Aorta (tissue), 5 donors: ENCODE measurements at places on chromosomes 1 and 21. TPM values are rescaled to one million over a fixed set of nuclear protein-coding genes. Genes with fewer than 3 reads are reported as not detected.

The RPS6KA1 gene
- 12.0 TPM for total RNA-seq

The ERVH48-1 gene
- not detected for total RNA-seq

The EPHB2 gene
- 5.5 TPM for total RNA-seq

The IL20 gene
- total RNA-seq = not detected

The TMPRSS15 gene
- total RNA-seq = not detected

The PCP4 gene
- total RNA-seq = not detected

The TNFRSF14 gene
- 33.9 TPM for total RNA-seq

The CRB1 gene
- 0.15 TPM for total RNA-seq

The CLCA2 gene
- total RNA-seq = not detected

The GUCA2B gene
- not detected for total RNA-seq

The DIP2A gene
- 61.5 TPM for total RNA-seq

The TAF13 gene
- total RNA-seq = 71.2 TPM

The PRSS38 gene
- not detected for total RNA-seq

The ARHGEF10L gene
- total RNA-seq = 190 TPM

The VHLL gene
- not detected for total RNA-seq

The PTPN7 gene
- total RNA-seq = 3.4 TPM

The IFI44 gene
- 37.5 TPM for total RNA-seq

The LEFTY2 gene
- total RNA-seq = 5.1 TPM

The NPPB gene
- not detected for total RNA-seq

The TNN gene
- total RNA-seq = 0.30 TPM

The CELA2B gene
- 0.57 TPM for total RNA-seq

The RSPH1 gene
- total RNA-seq = not detected

The CRP gene
- total RNA-seq = 0.32 TPM

The RGS4 gene
- 11.9 TPM for total RNA-seq

The TPTE gene
- not detected for total RNA-seq
